Kidney (tissue), 22 donors: ENCODE measurements at places on chromosomes 5 and 9.
A peak's percentile ranks its signal among the peaks of the same experiment; 100 is the strongest.

GRCh38 chr5:54113060-54113459, 197.3 kb downstream of the ARL15 start:
- no peak for DNase-seq

DNA sequence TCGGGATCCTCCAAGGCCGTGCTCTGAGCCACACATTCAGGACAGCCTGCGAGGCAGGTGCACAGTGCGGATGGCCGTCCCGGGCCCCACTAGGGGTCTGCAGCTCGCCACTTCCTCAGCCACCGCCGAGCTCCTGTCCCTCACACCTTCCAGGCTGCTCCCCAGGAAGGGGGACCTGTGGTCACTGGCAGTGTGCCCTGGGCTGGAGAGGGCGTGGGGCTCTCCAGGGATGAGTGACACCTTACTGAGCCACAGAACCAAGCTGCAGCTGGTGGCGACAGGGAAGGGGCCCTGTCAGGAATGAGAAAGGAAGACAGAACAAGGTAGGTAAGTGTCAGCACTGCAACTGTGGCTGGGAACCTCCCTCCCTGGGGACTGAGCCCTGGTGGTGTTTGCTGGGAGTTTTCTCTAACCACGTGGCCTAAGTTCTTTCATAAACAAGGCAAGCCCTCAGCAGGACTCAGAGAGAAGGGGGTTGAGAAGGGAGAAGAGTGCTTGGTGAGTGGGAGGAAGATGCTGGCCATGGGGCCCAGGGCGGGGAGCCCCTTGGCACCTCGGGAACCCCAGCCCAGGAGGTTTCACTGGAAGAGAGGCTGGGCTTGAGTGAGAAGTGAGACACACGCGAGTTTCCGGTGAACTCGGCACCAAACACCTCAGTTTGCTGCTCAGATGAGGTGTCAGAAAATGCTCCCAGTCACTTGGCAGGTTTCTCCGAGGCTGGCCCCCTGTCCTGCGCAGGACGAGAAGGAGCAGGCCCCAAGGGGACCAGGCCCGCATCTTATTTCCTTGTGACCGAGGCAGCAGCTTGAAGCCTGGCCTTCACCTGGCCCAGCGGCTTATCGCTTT, 5.2 kb downstream of the IL13 start:
- DNase-seq, result no peak

DNA sequence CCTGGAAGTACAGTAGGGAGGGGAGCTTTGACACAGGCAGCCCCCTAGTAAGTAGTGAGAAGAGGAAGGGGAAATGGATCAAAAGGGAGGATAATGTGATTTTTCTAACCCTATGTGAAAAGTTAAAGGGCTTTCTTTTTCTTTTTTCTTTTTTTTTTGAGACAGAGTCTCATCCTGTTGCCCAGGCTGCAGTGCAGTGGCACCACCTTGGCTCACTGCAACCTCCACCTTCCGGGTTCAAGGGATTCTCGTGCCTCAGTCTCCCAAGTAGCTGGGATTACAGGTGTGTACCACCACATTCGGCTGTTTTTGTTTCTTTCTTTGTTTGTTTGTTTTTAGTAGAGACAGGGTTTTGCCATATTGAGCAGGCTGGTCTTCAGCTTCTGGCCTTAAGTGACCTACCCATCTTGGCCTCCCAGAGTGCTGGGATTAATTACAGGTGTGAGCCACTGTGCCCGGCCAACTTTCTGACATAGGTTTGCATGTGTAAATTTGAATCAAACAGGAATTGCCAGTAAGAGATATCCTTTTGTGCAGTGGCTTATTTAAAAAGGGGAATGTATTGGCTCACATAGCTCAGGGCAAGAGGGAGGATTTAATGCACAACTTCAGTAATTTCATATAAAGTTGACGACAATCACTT, 13.4 kb upstream of the PRDM6 start:
- no peak for DNase-seq

- DNase-seq, result no peak
Observed at GRCh38 chr5:68440651-68441050, 225.1 kb downstream of the PIK3R1 start.

DNA sequence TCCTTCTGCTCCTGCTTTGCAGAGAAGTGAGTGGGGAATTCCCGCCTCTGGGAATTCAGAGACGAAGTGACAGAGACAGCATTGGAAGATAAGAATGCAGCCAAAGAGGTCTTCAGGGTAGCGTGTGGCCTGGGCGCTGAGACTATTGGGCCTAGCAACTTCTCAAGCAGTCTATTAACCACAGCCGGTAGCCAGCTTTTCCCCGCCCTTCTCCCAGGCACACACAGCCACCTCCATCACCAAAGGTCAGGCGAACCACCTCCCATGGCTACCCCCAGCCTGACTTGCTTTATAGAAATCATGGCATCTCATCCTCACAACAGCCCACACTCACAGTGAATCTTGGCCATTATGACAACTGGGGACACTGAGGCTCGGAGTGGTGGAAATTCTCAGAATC, 124.2 kb downstream of the KCNIP1 start:
- DNase-seq, result no peak

- DNase-seq, result peak; percentile 93
Observed at GRCh38 chr5:132012371-132013005, 1.0 kb upstream of the ACSL6 start.

DNA sequence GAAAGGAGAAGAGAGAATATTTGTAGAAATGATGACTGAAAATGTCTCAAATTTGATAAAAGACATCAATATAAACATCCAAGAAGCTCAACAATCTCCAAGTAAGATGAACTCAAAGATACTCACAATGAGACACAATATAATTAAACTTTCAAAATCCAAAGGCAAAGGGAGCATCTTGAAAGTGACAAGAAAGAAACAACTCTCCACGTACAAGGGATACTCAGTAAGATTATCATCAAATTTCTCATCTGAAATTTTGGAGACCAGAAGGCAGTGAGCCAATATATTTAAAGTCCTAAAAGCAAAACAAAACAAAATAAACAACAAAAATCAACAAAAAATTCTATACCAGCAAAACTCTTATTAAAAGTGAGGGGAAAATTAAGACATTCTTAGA, 428.7 kb downstream of the NFIB start:
- DNase-seq, result no peak

DNA sequence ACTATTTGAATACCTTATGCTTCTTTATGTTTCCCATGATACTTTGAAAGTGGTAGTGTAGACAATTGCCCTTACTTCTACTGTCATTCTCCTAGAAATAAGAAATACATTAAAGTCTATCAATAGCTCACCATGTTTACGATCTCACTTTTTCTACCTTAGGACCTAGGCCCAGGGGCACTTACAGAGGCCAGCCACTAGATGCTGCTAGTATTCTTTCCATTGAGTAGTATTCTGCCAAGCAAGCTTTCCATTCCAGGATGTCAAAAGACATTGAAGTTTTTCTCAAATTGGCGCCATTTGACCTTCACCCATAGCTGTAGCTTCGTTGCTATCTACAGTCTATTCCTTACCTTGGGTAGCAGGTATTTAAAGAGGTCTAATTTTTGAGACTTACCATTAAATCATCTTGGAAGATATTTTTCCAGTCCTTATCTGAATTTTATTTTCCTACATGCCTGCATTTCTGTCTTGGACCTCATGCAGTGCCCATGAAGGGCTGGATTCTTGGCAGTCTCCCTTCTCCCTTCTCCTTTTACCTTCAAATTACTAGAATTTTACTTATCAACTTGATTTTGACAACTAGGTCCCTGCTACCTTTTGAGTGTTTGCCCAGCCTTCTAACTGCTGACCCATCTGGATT, 246.0 kb upstream of the NUDT12 start:
- DNase-seq, result peak; percentile 39

- no peak for DNase-seq
Observed at GRCh38 chr5:169270827-169271226, 30.1 kb downstream of the SLIT3 start.

GRCh38 chr5:109614981-109615380, 74.7 kb upstream of the MAN2A1 start:
- DNase-seq, result no peak

DNA sequence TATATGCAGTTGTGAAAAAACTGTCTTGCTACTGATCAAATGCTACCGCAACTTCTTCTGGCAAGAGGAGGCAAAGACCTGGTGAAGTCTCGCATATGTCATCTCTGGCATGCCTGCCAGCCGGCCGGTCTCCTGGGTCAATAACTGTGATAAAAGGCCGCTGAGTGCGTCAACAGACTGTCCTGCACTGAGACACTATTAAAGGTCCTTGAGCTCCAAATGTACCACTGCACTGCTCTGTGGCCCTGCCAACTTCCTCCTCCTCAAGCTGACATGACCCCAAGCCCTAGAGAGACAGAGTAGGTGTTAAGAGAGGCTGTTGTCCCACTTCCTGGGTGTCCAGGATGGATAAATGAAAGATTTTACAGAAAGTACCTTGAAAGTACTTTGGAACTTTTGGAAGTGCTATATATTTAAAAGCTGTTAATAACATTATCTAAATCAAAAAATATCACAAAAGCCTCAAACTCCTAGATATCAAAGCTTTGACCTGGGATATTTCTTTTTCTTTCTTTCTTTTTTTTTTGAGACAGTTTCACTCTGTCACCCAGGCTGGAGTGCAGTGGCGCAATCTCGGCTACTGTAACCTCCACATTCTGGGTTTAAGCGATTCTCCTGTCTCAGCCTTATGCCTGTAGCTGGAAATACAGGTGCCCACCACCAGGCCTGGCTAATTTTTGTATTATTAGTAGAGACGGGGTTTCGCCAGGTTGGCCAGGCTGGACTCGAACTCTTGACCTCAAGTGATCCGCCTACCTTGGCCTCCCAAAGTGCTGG, 31.5 kb downstream of the RAPGEF1 start:
- DNase-seq, result no peak

GRCh38 chr5:33832404-33833236, 59.2 kb downstream of the ADAMTS12 start:
- no peak for DNase-seq

- no peak for DNase-seq
Observed at GRCh38 chr5:173517648-173518047, 98.8 kb downstream of the BOD1 start.

DNA sequence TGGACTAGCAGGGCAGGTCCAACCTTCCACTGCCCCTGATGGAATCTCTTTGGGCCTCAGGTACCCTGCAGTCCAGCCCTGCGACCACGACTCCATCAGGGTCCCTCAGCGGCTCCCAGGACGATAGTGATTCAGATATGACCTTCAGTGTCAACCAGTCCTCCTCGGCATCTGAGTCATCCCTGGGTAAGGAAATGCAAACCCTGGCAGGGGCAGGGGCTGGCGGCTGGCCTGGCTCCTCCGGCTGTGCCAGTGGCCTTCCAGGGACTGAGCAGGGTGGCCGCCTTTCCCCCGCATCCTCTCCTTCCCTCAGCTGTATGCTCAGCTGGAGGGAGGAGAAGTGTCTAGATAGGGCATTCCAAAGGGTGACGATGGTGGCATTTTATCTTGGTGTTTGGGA, 45.0 kb downstream of the NEURL1B start:
- DNase-seq, result peak; percentile 65

DNA sequence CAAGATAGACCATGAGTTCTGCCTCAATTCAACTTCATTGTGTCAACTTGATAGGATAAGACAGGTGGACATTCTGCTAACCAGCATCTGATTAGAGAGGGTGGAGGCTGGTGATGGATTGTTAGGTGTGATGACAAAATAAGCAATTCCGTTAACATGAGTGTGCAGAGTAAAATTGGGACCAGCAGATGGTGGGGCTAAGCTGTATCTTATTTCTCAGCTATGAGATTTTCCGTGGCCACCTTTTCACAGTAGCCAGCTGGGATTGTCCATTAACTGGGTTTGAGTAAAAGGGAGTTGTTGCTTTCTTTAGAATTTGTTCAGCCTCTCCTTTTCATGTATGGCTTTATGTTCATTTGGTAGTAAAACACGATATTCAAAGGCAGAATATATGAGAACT, 28.8 kb upstream of the TAL2 start:
- peak; percentile 37 for DNase-seq

- no peak for DNase-seq
Observed at GRCh38 chr5:130138406-130139045, 234.3 kb downstream of the CHSY3 start.

DNA sequence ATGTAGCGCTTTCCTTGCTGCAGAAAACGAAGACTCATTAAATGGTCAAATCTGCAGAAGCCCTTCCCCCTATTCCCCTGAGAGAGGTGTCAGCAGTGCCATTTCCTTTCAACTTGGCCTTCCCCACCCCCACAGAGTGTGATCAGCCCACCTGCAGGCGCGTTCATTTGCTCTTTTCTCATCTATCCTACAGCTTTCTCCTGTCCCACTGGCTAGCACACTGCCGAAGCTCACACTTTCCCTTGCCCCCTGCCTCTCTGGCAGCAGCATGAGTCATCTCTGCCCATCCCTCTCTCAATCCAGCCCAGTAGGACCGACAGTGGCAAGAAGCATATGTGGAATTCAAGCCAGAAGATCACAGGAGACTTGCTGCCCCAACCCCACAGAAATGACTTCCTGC, 213.8 kb downstream of the FAM114A2 start:
- DNase-seq, result no peak

DNA sequence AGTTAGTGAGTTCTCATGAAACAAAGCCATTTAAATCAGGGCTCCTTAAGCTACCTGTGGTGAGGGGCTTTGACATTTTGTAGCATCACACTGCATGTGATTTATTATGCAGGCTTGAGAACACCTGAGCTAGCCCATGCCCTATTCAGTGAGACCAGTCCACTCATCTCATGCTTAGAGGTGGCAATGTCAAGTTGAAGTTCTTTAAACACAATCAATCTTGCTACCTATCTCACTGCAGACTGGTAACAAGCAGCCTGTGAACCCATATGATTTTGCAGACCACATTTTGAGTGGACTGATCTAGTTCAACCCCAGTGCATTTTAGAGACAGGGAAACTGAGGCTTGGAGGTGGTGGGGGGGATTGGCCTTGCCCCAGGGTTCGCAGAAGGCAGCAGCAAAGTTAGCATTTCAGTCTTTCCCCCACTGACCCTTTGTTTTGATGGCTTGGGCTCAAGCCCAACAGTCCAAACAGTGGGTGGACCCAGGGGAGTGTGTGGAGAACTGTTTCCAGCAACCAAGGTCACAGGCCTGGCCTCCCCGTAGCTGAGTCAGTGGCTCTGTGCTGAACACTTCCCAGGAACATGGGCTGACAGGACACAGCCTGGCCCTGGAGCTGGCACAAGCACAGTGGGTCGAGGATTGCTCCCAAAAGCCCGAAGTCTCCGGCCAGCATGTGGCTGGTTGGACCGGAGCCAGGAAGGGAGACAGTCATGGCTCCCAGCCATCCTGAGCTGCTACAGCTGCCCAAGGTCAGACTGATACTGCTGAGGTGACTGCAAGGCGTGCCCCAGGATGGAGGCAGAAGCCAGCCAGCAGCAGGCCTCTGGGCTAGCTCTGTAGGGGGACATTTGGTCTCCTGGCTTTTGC, 95.3 kb downstream of the RGS3 start:
- peak; percentile 97 for DNase-seq
